ENCODE measurements at places on chromosomes 2 and 18.
A peak's percentile ranks its signal among the peaks of the same experiment; 100 is the strongest.

DNA sequence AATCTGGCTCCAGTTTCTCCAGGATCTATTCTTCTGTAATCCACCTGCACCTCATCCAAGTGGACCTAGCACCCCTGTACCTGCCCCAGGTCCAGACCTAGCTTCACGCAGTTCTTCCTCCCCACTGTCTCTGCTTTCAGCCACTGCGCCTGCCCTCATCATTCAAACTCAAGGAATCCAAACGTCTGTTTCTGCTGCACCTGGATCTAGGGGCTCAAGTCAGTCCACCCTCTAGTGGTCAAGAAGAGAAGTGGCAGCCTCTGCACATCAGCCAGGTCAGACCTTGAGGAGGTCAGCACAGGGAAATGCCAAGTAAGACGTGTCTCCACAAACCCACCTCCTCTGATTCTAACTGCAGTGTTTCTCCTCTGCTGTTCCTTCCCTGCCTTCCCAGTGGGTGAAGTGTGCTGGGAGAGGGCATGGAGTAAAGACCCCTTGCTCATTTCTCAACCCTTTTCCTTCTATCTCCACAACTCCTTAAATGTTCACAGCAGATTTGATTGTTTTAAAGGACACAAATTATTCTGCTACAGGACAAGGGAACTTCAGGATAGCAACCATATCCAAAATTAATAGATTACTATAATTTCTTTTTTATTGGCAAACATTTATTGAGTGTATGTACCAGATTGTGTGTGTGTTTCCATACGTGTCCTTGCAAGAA is 8.6 kb upstream of the RNF152 start:
- DNase-seq, result peak; percentile 7

- no peak for DNase-seq
Measured at GRCh38 chr2:197126630-197127352, 183.8 kb downstream of the ANKRD44 start.

DNA sequence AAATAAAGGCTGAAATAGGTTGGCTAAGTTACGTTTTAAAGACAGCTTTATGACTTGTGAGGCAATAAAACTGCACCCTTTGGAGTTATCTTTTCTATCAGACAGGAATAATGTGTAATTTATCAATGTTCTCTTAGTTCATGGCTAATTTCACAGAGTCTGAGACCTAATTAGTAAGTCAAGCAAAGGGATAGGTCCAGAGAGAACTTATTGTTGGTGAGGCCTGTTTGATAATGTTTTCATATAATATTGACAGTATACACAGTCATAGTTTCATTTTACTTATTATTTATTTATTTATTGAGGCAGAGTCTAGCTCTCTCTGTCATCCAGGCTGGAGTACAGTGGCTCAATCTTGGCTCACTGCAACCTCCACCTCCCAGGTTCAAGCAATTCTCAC is 1.9 kb upstream of the IL36RN start:
- no peak for DNase-seq

GRCh38 chr2:113273027-113273551 is 5.6 kb downstream of the PAX8 start:
- DNase-seq, result no peak

GRCh38 chr18:2354292-2354691 is 217.0 kb downstream of the METTL4 start:
- no peak for DNase-seq

DNA sequence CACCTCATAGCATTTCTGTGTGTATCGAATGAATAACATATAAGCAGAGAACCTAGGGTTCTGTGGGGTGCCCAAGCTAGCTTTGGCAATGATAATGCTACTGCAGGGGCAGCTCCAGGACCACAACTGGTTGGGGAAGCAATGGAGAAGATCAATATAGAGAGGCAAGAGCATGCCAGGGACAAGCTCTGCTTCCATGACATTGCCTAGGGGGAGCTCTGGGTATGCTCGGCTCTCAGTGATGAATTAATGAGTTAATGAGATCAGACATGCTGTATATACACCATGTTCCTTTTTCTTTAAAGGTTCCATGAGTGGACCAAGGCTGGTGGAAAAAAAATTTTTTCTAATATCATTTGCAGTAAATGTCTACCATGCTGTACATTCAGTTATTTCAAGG is 618.4 kb downstream of the BCL11A start:
- DNase-seq, result no peak

DNA sequence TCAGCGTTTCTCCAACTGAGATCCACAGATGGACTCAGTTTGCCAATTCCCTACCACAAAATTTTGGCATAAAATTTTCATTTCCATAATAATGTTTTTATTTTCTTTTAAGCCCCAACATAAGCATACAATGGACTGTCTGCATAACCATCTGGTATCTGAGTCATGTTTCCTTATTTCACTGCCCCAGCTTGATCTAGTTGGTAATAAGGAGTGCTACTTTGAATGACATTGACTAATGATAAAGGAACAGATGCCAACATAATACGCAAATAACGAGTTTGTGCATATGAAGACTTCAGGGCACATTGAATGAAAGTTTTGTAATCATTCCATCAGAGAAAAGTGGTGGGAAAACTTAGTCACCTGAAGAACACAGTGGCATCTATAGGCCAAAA is 8.8 kb upstream of the MBD2 start:
- no peak for DNase-seq

- no peak for DNase-seq
Measured at GRCh38 chr2:45707006-45707405, 55.5 kb downstream of the PRKCE start.

DNA sequence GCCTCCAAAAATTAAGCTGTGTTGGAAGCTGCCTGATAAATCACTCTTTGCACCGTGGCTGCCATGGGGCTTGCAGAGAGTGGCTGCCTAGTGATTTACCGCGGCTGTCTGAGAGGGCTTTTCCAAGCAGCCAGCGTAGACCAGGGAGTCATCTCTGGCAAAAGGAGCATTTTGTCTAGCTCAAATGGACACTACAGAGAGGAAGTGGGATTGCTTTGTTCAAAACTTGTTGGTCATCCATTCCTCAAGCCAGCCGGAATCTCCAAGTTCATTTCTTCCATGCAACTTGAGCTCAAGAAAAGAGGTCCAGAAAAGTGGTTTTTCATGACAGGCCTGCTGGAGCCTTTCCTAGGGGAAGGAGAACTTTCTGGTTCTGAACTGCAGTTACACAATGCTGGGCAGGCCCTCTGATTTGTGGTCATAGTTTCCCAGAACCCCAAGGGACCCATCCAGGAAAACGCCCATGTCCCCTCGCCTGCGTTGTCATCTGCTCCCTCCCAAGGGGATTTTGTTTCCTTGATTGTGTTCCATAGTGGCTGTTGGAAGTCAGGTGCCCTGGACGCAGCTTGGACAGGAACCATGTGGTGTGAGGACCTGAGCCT is 108.1 kb downstream of the TRIB2 start:
- DNase-seq, result no peak

DNA sequence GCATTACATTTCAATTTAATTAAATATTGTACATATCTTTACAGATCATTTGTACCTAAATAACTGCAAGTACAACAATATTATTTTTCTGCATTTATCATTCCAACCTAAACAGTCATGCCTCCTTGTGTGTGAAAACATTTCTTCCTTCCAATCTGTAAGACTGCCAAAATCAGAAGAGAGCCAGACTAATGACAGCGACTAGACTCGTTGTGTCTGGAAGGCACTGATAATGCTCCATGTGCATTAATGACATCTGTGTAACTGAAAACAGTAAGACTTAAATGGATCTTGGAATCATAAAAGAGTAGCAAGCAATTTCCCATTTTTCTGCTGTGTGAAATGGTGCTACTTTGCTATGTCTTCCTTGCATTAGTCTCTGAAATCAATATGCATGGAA is 278.0 kb upstream of the DSEL start:
- no peak for DNase-seq

- no peak for DNase-seq
Measured at GRCh38 chr2:98560256-98560771, 48.0 kb downstream of the COA5 start.

DNA sequence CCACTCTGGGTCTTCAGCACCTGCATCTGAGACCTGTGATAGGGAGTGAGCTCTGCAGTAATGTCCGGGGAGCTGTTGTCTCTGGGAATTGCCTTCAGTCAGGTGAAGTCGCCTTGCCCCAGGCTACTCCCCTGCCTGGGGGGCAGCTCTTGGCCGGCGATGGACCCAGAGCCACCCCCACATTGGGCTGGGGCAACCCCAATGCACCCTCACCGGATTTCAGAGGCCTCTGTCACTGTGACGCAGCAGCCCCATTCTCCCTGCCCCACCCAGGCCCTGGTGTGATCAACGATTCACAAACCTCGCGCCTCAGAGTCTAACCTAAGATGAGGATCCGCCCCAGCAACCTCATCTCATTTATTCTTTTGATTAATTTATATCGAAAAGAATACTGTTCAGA is 303.6 kb downstream of the NDUFA10 start:
- DNase-seq, result no peak

DNA sequence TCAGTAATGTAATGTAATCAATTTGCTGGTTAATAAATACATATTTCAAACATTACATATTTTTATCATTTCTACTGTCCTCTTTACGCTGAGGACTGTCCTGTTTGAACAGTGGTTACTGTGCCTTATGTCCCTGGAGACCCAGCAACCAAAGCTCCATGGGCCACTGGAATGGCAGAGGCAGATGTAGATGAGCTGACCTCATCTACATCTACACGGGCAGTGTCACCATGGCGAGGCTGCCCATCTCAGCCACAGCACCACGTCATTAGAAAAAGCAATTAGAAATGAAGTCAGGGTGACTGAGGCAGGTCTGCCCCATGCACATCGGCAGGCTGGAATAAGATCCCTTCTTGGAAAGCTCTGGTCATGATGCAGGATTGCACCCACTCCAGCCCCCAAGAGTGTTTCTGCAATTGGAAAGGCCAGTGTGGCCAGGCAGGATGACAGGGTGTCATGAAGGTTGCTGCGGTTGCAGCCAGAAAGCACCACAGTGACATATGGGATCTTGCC is 237.5 kb downstream of the NDUFA10 start:
- DNase-seq, result no peak

DNA sequence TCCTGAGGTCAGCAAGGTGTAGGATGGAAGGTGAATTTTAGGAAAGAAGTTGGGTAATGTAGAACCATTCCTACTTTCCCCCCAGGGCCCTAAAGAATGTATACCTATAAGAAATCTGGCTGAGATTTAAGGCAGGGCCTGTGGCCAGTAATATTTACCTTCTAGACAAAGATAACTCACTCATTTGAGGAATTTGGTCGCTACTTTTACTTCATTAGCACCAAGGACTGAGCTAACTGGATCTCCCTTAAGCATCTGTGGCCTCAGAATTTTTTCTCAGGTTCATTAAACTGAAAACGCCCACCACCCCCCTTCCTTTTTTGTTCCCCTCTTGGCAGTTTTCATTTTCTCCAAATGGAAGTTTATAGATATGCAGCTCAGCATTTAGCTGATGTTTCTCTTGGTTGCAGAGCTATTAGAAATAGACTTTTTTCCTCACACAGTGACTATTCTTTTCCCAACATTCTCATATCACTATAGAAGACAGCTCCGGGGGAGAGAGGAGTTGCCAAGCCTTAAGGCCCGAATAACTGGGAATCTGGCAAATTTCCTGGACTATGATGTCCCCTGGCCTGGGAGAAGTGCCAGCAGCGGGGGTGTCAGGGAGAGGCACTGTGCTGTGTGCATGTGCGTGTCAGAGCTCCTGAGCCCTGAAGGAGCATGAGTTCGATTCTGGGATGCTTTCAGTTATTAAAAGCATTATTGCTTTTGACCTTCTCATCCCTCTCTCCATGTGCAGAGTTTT is 310.9 kb downstream of the PRKCE start:
- DNase-seq, result peak; percentile 34

DNA sequence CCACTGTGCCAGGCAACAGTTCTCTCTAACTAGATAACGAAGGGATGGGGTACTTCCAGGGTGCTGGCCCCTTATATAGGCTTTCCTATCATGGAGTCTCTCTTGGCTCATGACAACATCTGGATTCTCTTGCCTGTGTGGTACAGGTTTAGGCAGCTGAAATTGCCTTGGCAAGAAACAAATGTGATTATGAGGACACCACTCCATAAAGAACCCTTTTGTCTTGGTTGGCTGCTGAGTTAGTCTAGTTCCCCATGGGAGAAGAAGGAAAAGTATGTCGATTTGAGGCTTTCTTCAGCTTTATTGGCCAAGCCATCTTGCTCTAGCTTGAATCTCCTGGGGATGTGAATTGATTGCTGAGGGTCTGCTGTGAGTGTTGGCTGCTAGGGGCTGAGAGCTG is 76.3 kb upstream of the ZCCHC2 start:
- no peak for DNase-seq

GRCh38 chr18:9333441-9334328 is 888 bp upstream of the TWSG1 start:
- DNase-seq, result no peak

GRCh38 chr2:197261808-197262226 is 48.8 kb downstream of the ANKRD44 start:
- peak; percentile 44 for DNase-seq

DNA sequence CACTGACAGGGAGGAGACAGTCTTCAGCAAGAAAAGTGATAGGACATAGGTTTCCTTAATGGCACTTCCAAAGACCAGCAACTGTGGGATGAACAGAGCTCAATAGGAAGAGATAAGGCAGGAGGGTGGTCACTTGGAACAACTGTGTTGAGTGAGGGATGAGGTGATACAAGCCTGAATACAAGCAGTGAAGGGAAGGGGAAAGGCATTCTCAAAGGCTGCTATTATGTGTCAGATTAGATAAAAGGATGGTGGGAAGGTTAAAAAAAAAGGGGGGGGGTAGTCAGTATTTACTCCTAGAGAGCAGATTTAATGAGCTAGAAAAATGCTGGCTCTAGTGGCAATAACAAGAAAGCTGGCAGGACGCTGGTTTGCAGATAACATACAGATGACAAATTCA is 25.7 kb downstream of the CCBE1 start:
- DNase-seq, result no peak

DNA sequence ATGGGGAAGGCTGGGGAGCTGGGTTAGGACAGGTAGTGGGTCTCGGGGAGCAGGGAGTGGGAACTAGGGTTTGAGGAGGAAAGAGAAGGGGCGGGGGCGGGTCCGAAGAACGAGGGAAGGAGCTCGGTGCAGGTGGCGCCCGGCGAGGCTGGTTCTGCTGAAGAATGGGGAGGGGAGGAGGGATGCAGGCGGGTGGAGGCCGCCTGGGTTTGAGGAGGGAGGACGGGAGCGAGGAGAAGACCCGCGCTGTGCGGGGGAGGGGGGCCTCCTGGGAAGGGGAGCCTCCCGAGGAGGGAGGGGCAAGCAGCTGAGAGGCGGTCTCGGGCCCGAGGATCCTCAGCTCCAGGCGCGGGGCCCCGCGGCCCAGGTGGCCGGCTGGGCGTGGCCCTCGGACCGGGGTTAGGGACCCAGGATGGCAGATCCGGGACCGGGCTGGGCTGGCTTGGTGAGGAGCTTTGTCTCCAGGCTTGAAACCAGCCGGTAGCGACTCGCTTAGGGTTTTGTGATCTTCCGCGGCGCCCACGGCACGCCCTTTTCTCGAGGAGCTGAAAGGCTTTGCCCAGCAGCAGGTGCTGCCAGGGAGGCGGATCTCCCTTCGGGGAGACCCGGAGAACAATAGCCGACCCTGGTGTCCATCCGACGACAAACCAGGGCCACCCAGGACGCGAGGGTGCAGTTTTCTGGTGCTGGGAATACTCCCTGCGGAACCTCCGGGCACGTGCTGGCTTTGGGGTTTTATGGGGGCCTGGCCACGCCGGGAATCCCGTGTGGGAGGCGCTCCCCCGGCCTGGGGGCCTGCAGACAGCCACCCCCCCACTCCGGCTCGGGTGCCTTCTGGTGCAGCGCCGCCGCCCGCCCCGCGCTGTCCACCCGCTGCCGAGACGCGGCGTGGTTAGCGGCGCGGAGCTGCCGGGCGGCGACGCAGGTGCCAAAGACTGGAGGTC is 1.4 kb downstream of the DPYSL5 start:
- DNase-seq, result no peak
